Thyroid gland (tissue), 4 donors: ENCODE measurements at places on chromosomes 16 and 17.

GRCh38 chr17:50337956-50338355, 8.0 kb upstream of the XYLT2 start:
- DNase-seq = no peak

- DNase-seq = no peak
These were observed 14.4 kb upstream of the PLD6 start for GRCh38 chr17:17220529-17220928.

- DNase-seq = no peak
These were observed 17.2 kb downstream of the RSL1D1 start for GRCh38 chr16:11833951-11834695.

DNA sequence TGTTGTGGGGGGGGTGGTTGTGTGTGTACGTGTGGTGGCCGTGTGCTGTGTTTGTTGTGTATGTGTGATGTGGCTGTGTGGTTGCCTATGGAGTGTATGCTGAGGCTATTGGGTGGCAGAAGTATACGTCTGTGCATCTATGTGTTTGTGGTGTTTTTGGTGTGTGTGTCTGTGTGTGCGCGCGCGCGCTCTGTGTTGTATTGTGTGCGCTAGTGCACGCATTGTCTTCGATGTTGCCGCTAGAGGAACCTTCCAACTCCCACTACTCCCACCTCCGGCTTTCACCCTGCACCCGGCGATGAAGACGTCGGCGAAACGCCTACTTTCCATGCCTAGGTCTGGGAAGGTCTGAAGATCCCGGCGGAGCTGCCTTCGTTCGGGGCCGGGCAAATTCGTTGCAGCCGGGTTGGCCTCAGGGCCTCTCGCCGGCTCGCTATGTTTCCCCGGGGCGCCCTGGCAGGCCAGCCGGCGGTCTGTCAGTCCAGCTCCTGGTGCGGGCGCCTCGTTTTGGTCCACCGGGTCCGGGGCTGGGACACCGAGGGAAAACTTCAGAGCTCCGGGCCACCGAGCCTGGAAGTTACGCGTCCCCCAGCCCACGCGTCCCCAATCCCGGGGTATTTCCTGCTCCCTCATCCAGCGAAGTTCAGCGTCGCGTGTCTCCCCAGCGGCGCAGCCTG, 5.2 kb upstream of the DLX4 start:
- DNase-seq = no peak

GRCh38 chr17:78661093-78661770, 84.0 kb upstream of the DNAH17 start:
- peak; percentile 85 for DNase-seq

- no peak for DNase-seq
These were observed 20.9 kb downstream of the CCDC182 start for GRCh38 chr17:57724026-57724728.

- no peak for DNase-seq
These were observed 26.4 kb upstream of the PITPNA start for GRCh38 chr17:1588821-1589585.

DNA sequence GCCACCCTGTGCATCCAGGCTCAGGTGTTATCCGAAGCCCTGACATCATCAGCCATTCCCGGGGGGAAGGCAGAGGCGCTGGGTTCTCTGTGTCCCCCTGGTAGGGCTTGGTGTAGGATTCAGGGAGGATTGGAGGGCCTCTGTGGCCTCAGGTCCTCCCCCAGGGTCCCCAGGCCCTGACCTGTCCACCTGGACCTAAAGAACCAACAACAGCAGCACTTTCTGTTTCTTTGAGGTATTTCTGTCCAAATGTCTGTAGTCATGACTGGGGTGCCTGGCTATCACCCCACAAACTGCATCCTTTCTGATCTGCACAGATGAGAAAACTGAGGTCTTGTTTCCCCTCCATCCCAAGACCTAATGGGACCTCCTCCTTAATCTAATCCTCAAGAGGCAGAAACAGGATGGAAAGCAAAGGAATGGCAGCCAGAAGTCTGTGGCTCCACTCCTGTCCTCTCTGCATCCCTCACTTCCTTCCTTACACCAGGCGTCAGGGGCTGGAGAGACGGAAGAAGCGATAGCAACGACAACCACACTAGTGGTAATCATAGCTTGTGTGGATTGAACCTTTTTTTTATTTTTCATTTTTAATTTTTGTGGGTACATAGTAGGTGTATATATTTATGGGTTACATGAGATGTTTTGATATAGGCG, 11.8 kb downstream of the NLRC5 start:
- DNase-seq = no peak

DNA sequence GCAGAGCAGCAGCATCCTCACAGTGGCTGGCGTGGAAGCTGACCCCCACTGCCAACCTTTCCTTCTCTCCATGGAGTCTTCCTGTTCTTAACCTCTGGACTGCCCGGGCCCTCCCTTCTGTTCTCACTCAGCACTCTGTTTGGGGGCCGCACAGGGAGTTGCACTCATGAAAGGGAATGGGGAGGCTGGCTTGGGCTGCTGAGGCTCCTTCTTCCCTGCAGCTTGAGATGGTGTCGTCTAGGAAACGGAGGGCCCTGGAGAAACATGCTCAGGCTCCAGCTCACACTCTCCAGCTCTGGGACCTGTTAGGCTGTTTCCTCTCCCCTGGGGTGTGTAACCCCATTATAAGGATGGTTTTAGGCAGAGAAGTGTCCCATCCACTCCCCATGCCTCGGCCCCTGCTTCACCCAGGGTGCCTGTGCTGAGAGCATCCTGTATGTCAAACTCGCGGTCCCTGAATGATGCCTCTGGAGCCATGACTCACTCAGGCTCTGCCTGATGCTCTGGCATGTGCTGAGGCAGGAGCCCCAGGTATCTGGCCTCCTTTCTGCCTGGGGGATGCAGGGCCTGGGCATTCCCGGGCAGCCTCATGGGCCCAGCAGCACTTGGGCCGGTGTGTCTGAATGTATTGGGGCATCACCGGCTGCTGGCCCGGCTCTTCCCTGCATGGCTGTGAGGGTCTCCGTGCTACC, 18.9 kb downstream of the TMEM94 start:
- no peak for DNase-seq

GRCh38 chr16:15507301-15507958, 73.0 kb downstream of the BMERB1 start:
- peak; percentile 17 for DNase-seq

DNA sequence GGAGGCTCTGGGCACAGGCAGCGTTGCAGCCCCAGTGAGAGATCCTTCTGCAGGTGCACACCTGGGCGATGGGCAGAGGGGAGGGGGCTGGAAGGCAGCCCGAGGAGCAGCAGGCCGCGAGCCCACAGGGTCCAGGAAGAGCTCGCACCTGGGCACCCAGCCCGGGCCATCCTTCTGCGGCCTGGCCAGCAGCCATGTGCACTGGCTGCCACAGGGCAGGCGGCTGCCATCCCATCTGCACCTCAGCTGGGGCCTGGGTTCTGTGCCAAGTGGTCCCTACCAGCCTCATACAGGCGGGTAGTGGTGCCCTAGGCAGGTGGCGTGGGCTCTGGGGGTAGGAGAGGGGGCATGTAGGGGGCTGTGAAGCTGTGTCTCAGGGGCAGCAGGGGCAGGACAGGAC, 197.2 kb downstream of the RBFOX3 start:
- peak; percentile 34 for DNase-seq

DNA sequence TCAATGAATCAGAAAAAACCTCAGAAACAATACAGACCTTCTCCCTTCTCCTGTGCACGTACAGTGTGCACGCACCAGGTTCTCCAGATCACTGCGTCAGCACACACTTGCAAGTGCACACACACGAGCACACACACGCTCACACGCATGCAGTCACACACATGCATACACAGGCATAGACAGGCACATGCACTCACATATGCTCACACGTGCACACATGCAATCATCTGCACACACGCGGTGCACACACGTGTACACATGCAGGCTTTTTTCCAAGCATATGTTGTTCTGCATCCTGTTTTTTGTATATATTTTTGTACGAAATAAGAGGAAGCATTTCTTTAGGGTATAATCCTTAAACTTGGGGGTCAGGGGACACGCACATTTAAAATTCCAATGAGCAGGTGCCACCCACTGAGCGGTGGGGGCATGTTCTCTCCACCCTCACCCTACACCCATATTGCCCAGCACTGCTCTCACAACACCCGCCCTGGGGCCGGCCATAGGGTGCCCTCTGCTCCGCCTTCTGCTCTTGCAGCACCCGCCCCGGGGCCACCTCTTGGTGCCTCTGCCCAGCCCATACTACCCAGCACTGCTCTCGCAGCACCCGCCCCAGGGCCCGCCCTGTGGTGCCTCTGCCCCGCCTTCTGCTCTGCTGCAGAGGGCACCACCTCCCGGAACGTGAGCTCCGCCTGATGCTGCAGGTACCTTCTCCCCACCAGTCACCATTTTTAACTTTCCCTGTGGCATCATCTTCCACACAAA, 20.9 kb downstream of the KLHDC4 start:
- no peak for DNase-seq

DNA sequence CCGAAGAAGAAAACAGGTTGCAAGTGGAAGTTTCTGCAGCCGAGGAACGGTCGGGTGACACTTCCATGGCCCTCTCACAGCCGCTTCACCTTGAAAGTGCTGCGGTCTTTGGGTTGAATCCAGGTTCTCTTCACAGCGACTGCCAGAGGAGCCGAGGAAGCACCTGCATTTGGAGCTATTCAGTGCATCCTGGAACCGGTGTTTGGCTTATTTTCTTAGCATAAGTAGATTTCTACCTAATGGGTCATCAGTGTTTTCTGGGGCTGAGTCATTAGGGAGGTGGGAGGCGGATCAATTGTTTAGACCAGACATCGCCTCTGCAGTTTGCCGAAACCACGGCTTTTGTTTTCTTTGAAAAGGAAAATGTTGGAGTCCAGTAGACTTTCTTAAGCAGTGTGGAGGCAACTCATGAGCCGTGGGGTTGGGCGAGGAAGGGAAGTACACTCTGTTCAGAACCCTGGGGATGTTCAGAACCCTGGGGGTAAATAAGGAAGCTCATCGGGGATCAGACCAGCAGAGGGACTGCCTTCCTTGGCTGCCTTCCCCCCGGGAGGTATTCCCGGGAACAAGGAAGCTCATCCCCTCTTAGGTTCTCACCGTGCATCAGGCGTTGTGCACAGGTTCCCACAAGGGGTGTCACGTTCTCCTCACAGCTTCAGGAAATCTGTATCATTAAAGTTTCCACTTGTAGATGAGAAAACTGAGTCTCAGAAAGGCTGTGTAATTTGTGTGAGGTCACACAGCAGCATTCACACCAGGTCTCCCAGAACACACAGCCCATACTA, 361.5 kb downstream of the SNX29 start:
- peak; percentile 82 for DNase-seq

GRCh38 chr16:12467418-12468210, 336.1 kb downstream of the CPPED1 start:
- no peak for DNase-seq

DNA sequence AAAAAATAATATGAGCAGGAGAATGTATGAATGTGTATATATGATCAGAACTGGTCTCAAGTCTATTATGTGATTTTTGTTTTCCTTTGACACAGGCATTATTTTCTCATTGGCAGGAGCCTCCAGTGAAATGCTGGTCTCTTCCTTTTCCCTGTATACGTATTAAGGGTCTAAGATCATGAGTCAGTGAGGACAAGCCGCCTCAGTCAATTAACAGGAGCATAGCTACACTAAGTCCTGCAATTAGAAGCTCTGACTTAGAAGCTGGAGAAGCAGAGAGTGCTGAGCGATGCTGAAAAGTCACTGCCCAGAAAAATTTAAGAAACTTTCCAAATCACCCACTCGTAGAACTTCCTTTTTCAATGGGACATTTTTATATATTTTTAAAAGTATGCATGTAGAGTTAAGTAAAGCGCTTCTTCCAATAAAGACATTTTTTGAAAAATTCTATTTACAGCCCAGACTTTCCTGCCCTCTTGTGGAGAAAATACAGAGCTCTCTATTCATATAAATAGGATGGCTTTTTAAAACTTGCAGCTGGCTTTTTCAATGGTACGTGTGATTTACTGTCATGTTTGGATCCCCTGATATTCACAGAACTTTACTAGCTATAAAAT, 70.2 kb upstream of the PSMD7 start:
- DNase-seq = no peak

GRCh38 chr17:37255432-37255831, 120.4 kb upstream of the C17orf78 start:
- no peak for DNase-seq

GRCh38 chr16:11032000-11032921, 87.9 kb downstream of the CLEC16A start:
- DNase-seq = peak; percentile 10

DNA sequence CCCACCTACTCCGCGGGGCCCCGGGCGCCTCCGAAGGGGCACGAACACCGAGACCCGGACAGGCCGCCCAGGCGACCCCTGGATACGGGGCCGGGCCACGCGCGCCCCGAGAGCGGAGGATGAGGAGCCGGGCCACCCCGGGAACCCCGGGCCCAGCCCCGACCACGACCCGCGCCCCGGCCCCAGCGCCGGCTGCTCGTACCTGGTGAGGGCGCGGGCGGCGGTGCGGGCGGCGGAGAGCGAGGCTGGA, 192 bp downstream of the FASN start:
- no peak for DNase-seq

DNA sequence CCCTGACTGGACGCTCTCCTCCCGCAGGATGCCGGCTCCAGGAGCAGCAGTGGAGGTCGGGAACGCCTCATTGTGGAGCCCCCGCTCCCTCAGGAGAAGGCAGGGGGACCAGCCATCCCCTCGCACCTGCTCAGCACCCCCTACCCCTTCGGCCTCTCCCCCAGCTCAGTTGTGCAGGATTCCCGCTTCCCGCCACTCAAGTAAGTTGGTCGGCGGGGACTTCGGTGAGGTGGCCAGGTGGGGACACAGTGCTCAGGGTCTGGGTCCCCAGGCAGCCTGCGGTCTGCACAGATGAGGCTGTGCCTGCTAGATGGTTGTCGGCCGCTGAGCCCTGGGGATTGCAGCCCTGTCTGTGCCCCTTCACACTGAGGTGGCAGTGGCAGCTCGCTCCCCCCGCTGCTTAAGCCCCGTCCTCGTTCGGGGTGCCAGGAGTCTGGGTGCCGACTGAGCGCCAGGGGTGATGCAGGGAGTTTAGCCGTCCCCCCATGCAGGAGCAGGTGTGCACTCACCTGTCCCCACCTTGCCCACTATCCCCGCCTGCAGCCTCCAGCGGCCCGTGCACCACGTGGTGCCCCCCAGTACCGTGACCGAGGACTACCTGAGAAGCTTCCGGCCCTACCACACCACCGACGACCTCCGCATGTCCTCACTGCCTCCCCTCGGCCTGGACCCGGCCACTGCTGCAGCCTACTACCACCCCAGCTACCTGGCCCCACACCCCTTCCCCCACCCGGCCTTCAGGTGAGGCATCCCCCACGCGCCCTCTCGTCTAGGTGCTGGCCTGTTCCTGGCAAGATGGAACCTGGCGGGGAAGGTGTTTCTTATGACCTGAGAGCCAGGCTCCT, 34.3 kb downstream of the GINS2 start:
- no peak for DNase-seq

DNA sequence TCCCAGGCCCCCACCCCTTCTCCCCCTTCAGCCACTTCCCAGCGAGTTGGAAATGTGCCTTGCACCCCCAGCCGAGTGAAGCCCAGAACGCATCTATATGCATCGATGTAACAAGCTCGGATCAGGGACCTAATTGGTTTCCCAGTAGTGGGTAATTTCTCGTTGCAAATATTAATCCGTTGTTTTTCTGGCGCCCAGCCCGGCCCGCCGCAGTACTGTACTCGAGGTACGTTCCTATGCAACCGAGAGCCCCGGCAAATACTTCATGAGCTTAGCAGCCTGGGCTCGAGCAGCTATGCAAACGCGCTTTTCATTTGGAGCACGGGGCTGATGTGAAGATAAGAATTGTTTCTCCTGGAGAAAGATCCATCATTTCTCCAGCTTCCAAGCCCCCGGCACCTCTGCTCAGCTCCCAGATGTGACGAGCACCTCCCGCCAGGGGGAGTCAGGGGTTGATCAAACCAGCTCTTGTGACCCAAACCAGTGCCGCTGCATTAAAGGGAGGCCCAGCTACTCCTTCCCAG, 229.8 kb downstream of the KATNIP start:
- peak; percentile 58 for DNase-seq

- no peak for DNase-seq
These were observed 49.3 kb upstream of the CA10 start for GRCh38 chr17:52207796-52208195.
